Activated naive CD4-positive, alpha-beta T cell (primary cell): ENCODE measurements at places on chromosomes 12 and 14.

- no peak for DNase-seq
Observed at GRCh38 chr14:98146416-98146815, 1125.6 kb downstream of the BCL11B start.

DNA sequence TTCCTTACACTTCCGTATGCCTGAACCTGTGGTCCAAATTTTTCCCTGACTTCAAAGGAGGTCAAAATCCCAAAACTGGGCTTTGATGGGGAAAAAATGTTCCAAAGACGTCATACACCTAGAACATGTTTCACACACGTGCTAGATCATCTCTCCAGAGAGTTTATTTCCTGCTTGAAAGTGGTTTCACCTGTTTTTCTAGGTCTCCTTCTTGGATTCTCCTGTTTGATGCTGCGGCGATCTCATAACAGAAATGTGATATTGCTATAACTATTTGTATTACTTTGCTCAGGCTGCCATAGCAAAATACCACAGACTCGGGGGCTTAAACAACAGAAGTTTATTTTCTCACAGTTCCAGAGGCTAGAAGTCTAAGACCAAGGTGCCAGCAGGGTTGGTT lies 19.7 kb upstream of the TMCC3 start:
- DNase-seq, result no peak

DNA sequence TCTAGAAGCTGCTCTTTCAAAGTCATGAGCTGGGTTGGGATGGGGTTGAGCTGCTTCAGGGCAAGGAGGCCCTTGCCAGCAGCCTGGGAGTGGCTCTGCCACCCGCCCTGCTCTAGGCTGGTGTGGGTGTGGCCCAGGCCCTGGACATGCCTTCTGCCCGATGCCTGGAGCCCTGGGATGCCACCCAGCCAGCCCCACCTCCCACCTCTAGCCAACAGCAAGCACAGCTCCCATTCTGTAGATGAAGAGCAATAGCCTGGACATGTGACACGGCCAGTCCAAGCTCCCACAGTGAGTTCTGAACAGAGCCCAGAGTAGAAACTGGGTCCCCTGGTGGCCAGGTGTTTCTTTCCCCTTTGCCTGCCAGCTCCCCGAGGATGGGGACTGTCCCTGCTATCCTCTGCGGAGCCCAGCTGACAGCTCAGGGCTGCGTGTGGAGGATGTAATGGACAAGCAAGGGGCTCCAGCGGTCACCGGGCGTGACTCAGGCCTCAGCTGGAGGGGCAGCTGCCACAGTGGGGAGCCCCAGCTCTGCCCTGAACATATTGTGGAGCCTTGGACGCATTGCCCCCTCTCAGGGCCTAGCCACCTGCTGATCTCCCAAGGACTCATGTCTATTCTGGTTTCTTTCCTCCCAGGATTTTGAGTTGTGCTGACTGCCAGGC lies 165.2 kb downstream of the TSPAN9 start:
- DNase-seq, result no peak

DNA sequence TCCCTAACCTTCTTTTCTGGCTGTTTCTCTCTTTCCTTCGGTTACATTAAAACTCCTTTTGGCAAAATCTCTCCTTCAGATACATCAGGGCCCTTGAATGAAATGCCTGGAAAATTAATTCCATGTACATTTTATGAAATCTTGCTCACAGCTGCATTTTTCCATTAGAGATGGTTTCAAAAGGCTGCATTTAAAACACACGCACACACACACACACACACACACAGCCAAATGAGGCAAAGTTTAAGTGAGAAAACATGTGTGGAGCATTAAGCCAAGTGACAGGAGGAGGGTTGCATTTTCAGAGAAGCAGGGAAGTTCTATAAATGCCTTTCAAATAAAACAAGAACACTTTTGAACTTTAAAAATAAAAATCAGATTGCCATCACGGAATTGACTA lies 216.4 kb downstream of the LRIG3 start:
- DNase-seq, result no peak

- DNase-seq, result no peak
Observed at GRCh38 chr14:57879516-57879915, 13.6 kb upstream of the SLC35F4 start.

- DNase-seq, result no peak
Observed at GRCh38 chr12:4137015-4137414, 136.5 kb upstream of the CCND2 start.
